ENCODE measurements at places on chromosomes 3 and 15.

GRCh38 chr3:50612234-50612882 is 784 bp upstream of the CISH start:
- DNase-seq: no peak

DNA sequence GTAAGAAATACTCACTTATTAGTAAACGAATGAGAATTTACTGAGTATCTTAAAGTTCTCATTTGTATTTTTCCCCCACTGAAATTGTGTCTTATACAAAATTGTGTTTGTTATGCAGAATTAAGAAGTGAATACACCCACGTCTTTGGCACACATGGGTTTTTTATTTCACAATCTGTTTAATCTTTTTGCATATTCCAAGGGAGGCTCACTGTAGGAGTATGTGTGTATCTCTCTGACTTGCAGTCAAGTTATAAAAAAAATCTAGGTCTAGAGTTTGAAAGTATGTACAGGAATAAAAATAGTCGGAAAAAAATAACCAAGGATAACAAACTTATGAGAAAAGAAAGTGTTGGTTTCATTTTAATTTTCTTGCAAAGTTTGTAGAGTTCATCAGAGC is 255.2 kb downstream of the PDCD6IP start:
- no peak for DNase-seq

DNA sequence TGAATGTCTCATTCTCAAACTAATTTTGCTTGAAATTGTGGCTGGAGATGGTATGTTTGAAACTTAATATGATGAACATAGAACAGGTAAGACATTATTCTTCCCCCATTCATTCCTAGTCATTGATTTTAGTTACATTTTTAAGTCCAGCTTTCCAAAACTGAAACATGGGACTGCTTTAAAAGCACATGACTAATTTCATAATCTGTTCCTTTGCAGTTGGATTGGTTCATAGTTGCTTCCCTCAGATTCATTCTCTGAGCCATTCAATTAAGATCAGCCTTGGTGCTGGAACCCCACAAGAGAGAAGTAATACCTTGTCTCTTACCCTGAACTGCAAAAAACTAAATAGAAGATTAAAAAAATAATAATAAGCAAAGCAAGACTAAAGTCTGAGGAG is 87.5 kb upstream of the TGFBR2 start:
- no peak for DNase-seq

GRCh38 chr15:29129221-29129620 is 140.4 kb downstream of the NSMCE3 start:
- DNase-seq: no peak

Measured in mammary epithelial cell (primary cell).